ENCODE measurements at places on chromosomes 6 and 20.

GRCh38 chr6:41306187-41306854 is 19.8 kb upstream of the TREM1 start:
- no peak for DNase-seq

DNA sequence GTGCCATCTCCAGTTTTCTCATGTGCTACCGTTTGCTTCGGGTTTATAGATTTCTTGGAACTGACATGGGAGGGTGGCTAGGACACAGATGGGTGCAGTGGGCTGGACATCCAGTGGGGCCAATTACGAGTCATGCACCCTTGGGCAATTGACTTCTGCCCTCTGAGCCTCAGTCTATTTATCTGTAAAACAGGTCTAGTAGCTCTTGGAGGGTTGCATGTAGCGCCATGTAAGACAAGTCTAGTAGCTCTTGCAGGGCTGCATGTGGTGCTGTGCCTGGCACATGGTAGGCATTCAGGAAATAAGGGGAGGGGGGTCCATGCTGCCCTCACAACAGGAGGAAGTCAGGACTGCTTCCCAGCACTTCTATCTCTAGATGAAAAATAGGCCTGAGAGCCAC is 15.3 kb downstream of the PMEPA1 start:
- no peak for DNase-seq

GRCh38 chr6:30826961-30827342 is 57.4 kb upstream of the DDR1 start:
- DNase-seq, result no peak

DNA sequence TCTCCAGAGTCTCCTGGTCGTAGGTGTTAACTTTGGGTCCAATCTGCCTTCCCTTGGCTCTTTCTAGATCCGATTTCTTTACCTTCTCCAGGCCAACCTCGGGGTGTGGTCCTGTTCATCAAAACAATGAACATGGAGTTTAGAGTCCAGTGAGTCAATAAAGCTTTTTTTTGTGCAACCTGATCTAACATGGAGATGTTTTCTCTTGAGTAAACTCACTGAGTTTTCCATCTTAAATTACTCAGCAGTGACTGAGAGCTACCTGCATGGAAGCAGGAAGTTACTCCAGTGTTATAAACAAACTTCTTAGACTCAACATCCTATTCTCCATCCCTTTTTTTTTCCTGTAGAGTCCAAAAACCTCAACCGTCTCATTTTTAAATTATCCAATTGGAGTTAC is 14.9 kb upstream of the SLC22A1 start:
- no peak for DNase-seq

DNA sequence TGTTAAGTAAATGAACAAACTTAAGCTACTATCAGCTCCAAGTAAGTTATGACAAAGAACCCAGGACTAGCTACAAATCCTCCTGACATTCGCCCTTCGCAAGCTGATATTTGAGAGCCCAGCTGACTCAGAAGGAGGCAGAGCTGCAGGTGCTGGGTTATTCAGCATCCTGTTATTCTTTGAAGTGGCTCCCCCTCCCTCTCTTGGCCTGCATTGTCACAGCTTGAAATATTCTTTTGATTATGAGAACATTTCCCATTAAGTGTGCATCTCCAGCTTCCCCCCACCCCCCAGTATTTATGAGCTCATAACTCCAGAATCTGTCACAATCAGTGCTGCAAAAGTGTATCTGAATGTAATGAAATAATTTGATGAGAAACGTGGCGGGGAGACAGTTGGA is 78.8 kb upstream of the RALY start:
- no peak for DNase-seq

- no peak for DNase-seq
Measured at GRCh38 chr20:32535953-32536823, 48.9 kb downstream of the NOL4L start.

GRCh38 chr6:167678102-167679101 is 148.3 kb upstream of the AFDN start:
- no peak for DNase-seq

GRCh38 chr20:19832875-19833274 is 74.8 kb downstream of the RIN2 start:
- no peak for DNase-seq

GRCh38 chr20:52799130-52799529 is 173.0 kb upstream of the TSHZ2 start:
- no peak for DNase-seq

GRCh38 chr6:63353286-63353630 is 33.5 kb upstream of the LGSN start:
- no peak for DNase-seq

All from left hindlimb (tissue), 1 donor.